KBM-7 (cell line): ENCODE measurements at places on chromosomes 6 and 20.

DNA sequence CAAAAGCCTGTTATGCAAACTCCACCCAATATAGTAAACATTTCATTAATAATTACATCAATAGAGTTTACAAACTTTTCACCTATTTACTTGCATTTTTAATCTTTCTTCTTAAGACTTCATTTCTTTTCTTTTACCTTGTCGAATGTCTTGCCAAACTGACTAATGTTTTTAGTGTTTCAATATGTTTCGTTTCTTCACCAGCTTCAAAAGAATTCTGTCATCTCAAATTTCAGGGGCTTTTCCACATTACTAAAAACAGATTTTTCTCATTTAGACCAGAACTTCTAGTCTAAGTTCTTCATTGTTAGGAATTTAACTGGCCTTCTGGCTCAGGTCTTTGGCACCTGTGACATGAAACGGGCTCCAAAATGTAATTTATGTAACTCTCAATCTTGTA lies 196.5 kb downstream of the ARHGAP18 start:
- DNase-seq: no peak

- DNase-seq: no peak
Observed at GRCh38 chr6:129921169-129921817, 60.2 kb upstream of the TMEM244 start.

DNA sequence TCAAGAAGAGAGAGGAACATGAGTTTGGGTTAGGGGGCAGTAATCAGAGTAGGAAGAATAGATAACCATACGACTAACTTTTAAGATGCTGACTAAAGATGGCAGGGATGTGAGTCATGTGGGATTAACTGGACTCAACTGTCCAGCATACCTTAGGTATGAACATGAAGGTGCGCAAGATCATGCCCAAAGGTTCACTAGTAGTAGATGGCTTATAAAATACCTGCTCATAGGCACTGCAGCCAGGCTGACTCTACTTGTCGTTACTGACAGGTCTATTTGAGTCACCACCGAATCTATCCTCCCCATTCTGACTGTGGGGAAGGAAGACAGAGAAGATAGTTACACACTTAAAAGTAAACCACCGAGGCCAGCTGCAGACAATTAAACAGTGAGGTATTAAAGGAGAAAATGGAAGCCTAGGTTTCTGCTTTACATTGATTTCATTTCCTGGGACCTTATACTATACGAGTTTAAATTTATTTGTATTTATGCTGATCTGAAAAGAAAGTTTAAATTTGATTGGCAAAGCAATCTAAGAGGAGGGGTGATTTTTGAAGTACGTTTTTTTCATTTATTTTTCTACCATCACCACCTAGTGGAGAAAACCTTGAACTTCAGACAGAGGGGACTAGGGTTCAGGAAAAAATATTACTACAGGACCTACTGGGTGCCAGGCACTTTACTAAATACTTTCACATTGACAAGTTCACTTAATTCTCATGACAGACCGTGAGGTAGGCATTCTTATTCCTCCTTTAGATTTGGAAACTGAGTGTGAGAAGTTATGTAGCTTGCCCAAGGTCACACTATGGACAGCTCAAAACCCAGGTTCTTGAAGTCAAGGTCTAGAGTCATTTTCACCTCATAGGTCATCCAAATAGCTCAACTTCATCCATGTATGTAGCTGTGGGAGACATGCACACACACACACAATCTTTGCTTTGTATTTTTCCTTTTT lies 4.0 kb upstream of the WRNIP1 start:
- peak; percentile 72 for DNase-seq

GRCh38 chr20:14495066-14495465 lies 157.7 kb upstream of the FLRT3 start:
- DNase-seq: no peak

DNA sequence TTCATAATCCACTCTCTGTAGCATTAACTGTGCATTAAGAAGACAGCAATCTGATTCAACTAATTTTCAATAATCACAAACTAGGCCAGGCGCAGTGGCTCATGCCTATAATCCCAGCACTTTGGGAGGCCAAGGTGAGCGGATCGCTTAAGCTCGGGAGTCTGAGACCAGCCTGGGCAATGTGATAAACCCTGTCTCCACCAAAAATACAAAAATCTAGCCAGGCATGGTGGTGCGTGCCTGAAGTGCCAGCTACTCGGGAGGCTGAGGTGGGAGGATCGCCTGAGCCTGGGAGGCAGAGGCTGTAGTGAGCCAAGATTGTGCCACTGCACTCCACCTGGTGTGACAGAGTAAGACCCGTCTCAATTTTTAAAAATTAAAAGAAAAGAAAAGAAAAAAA lies 29.5 kb downstream of the SERPINB9 start:
- no peak for DNase-seq

DNA sequence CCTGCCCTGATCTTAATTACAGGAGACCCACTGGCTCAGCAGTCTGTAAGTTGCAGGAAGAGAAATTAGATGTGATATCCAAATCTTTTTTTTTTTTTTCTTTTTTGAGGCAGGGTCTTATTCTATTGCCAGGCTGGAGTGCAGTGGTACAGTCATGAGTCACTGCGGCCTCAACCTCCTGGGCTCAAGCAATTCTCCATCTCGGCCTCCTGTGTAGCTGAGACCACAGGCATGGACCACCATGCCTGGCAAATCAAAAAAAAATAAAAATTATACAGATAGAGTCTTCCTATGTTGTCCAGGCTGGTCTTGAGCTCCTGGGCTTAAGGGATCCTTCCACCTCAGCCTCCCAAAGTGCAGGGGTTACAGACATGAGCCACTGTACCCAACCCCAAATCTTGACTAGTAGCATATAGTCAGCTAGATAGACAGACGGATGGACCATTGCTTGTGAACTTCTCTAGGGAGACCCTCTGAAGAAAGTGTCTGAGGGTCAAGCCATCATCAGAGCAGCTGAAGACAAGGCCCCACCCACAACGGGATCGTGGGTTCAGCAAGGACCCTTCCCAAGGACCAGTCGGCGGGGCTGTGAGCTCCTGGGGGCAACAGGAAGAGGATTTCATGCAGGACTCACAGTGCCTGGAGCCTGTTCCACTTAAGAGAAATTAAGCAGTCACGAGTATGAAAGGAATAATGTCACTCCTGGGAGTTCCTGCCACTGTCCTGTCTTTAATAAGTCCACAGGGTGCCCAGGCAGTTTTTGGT lies 222.7 kb downstream of the ANKRD60 start:
- no peak for DNase-seq

- DNase-seq: no peak
Observed at GRCh38 chr20:49891476-49892110, 23.7 kb downstream of the SPATA2 start.

DNA sequence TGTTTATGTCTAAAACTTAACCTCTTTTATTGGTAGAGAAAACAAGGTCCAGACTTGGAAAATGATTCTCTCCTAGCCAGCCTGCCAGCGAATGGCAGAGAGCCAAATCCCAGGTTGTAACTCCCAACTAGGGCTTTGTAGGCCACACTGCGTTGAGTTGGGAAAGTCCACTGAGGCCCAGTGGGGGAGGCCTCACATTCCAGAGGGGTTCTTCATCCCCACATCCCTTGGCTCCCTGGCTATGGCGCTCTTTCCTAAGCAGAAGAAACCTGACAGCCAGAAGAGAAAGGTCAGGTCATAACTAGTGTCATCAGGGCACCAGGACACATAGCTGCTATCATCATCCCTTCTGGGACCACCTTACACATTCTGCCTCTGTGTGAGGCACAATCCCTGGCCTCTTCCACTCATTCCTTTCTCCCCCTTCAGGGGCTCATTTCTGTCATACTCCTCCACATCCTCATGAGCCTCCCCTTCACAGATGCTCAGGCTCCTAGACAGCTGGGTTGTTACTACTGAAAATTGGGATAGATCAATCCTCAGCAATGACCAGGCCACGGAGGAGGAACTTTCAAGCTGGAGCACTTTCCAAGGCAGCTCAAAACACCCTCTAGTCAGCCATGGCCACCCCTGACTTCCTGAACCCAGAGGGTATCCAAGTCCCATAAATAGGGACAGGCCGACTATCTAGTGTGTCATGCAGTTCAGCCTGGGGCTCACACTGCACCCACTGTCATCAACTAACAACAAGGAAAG lies 48.6 kb downstream of the TCP11 start:
- DNase-seq: no peak

- no peak for DNase-seq
Observed at GRCh38 chr20:45174434-45175364, at the start of gene PI3. TSS of gene PI3 (plus strand) at chr20:45174902. CDS start at chr20:45174923, 21 bp downstream.

DNA sequence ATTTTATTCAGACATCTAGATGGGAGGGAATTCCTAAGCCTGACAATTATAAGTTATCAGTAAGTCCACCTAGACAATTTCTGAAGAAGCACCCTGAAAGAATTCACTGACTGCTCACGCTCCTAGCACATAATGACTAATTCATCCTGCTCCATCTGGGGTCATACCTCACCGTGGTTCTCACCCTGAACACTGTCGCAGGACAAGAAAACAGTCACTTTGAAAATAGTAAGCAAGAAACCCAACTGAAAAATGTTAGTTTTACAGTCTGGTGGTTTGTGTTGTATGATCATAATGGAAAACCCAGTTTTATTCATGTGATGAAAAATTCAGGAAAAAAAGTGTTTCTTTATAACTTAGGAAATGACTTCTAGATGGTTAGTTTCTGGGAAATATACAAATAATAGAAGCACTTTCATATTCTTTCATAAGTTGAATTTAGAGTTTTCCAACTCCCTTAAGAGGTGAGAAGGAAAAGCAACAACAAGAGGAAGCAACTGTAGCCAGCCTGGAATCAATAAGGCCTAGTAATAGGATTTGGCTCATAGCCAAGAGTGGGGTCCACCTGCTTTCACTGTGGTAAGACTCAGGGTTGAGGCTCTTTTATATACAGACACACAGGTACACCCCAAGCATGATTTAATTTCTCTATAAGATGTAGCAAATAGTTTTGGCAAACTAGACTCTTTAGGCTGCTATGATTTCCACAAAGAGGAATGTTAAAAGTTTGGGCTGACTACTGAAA lies 94.1 kb downstream of the HIVEP2 start:
- no peak for DNase-seq

- DNase-seq: peak; percentile 28
Observed at GRCh38 chr20:45052698-45053429, 48.1 kb downstream of the KCNS1 start.

DNA sequence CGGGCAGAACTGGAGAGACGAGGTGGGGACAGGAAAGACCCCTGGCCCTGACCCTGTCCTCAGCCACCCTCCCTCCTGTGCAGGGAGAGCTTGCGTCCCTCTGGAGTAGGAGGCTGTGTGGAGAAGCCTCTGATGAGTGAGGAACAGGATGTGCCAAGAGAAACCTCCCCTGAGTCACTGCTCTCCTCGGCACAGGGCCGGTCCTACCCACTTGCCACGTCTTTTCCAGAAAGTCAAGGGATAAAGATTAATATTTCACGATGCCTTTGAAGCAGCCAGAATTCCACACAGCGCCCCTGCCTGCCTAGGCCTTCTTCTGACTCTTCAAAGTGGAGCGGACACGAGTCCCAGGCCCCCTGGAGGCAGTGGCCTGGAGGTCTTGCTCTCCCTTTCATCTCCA lies 34.9 kb upstream of the THBS2 start:
- no peak for DNase-seq

DNA sequence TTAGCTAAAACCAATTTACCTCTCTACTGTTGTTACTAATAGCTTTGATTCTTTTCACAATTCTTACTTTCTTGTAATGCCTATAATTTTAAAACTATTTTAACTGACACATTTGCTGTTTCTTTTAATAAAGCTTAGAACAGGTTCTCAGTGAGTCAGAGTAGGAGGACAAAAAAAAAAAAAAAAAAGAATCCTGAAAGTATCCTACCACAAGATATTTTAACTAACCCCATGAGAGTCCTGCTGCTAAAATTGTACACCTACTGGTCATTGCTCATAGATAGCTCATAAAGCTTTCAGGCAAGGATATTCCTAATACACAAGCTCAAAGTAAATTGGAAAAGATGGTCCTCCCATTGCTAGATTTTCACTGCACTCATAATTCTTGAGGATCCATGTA lies 301.0 kb downstream of the CENPW start:
- DNase-seq: no peak

DNA sequence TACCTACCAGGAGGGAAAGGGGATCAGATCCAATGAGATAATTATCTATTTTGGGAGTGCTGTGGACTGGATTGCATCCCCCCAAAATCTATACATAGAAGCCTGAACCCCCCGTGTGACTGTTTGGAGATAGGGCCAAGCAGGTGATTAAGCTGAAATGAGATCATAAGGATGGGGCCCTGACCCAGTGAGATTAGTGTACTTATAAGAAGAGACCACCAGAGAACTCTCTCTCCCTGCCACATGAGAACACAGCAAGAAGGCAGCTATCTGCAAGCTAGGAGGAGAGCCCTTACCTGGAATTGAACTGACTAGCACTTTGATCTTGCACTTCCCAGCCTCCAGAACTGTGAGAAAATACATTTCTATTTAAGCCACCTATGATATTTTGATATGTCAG lies 132.2 kb upstream of the NOX3 start:
- DNase-seq: no peak

DNA sequence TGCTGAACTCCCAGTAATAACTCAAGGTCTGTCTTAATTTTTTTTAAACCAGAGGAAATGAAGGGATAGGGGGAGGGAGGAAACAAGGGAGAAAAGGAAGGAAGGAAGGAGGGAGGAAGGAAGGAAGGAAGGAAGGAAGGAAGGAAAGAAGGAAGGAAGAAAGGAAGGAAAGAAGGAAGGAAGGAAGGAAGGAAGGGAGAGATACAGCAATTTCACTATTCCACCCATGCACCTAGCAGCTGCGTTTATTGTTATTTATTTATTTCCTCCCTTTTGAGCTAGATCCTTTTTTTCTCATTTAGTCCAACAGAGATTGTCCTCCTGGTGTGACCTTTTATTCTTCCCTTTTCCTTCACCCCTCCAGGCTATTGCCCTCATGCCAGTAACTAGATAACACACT lies 97.6 kb downstream of the PKHD1 start:
- no peak for DNase-seq

DNA sequence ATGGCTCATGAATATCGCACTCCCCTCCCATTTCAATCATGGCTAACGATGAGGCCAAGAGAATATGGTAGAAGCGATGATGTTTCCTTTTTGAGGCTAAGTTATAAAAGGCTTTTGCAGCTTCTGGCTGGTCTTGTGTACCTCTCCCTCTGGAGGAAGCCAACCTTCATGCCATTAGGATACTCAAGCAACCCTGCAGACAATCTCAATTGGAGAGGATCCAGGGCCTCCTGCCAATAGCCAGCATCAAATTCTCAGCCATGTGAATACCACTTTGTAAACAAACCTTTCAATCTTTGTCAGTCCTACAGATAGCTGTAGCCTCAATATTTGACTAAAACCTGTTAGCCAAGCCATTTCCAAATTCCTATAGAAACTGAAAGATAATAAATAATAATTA lies 738.4 kb downstream of the KIF16B start:
- DNase-seq: no peak
